Fibroblast of gingiva (primary cell): ENCODE measurements at places on chromosomes 5 and 9.

DNA sequence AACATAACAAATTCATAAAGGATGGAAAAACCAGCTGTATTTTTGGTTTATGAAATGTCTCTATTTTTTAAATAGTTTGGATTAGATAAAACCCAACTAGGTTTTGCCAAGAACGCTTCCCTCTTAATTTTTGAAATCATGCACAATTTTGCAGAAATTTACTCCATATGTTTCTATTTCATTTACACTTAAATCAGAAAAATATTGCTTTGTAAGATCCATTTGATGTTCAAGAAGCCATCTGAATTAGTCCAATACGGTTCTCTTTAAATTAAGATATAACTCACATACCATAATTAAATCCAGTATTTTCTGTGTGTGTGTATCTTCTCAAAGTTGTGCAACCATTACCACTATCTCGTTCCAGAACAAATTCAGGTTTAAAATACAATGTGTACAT lies 78.6 kb upstream of the FBXL7 start:
- DNase-seq, result no peak

DNA sequence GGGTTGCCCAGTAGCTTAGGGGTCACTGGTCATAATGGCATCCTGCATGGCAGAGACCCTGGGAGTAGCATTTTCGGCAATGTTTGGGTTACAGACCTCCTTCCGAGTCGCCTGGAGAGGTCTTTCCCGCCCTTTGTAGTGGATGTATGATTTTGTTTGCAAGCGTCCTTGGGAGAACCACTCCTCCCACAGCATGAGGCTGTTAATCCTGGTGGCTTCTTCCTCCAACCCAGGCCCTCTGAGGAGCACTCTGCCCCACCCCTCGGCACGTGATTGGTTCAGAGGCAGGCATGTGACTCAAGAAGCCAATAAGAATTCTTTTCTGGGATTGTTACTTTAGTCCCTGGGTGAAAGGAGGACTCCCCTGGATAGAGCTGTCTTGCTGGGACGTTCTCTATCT lies 30.2 kb upstream of the GRHPR start:
- no peak for DNase-seq

- DNase-seq, result no peak
Observed at GRCh38 chr5:132369007-132369473, 470 bp upstream of the SLC22A5 start.

DNA sequence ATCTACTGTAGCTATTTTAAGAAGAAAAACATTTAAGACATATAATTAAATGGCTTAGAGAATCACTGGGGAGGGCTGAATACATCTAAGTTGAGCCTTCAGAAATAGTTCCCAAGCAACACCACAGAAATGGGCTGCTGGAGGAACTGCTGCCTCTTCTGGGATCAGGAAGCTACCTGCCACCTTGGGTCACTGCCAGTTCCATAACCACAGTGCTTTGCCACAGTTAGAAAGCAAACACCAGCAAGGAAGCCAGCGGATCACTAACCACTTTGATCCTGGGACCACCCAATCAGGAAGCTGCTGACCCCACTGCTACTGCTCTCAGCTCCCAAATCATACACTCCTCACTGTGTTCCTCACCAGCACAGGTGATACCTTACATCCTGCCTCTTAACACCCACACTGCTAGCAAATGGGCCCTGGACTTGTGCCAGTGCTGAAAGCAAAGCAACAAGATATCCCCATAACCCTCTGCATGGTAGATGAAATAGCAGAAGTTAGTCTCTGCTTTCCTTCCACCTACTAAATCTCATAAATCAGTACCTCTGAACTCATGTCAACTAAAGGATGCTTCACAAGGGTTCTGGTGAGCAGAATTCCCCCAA lies 346.9 kb downstream of the DEPDC1B start:
- DNase-seq, result no peak

GRCh38 chr9:129131300-129132145 lies 20.3 kb downstream of the PTPA start:
- peak; percentile 53 for DNase-seq

GRCh38 chr5:151820271-151820670 lies 48.5 kb downstream of the G3BP1 start:
- DNase-seq, result no peak

DNA sequence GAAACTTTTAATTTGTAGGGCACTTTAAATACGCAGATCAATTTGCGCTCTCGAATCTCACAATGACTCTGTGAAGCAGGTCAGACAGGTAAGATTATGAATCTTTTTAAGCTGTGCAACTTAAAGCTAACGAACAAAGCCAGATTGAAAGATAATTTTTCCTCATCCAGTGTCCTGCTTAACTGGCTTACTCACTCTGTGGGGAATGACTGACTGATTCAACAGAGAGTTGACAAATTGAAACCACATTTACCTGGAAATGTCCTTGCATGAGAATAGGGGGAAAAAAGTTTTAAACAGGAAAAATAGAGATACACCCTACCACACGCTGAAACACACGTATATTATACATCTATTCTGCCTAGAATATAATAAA lies 187.9 kb downstream of the MAN2A1 start:
- no peak for DNase-seq

DNA sequence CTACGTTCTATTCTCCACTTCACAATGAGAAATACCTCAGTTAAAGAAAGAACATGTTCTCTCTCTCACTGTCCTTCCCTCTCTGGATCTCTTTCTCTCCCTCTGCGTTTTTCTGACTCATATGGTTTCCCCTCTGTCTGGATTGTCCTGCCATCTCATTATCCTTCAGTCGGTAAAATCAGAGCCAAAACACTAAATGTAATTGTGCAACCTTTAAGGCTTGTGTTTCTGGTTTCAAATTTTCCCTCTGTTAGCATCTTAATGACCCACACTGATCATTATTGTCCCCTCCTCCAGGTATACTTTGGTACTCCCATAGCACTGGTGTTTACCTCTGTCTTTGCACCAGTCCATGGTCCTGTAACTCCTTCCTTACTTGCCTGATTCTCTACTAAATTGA lies 509.4 kb upstream of the C9orf72 start:
- DNase-seq, result no peak

DNA sequence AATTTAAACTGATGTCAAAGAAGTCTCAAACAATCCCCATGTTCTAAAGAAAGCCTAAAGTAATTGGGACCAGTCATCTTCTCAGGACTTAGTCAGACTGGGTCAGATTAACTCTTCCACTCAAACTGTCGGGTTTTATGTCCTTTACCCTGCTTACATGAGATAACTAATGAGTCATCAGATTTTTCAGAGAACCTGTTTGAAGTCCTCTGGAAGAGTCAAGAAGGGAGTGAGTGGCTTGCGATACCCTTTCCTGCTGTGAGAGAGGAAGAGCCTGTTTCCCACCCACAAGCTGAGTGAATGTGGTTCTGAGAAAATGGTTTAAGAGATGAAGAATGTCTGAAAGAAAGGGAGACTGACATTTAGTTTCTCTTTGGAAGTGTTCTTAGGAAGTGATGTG lies 1866.7 kb upstream of the C9orf72 start:
- DNase-seq, result no peak

DNA sequence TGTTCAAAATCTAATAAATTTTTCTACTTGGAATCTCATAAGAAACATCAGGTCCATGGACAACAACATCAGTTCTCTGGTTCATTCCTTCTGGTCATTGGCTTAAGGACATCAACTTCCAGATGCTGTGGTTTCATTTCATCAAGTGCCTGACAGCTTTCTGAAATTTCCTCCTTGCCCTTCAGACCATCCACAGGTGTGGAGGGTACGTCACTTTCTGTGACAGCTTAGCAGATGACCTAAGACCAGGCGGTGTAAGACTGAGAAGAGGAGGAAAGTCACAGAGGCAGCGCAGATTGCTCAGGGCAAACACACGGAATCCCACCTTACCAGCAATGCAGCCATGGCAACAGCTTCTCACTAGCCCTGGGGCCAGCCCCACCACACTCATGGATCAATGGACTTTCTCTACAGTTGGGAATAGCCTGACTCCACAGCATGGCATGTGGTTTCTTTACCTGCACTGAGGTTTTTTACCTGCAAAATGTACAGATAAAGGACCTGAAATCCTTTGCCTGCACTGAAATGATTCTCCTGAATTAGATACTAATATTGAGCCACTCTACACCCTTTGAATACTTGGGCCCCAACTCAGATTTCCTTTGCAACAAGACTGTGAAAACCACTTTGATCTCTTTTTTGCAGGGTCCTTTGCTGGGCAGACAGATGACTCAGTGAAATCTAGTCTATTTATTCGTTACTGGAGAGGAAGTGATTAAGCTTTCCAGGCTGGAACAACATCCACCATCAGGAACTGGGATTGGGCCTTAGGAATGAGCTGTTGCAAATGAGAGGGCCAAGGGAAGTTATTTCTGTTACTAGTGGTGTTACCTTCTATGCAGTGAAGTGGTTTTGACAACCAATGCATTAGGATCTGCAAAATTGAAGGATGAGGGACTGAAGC lies 26.9 kb downstream of the TICAM2 start:
- no peak for DNase-seq

DNA sequence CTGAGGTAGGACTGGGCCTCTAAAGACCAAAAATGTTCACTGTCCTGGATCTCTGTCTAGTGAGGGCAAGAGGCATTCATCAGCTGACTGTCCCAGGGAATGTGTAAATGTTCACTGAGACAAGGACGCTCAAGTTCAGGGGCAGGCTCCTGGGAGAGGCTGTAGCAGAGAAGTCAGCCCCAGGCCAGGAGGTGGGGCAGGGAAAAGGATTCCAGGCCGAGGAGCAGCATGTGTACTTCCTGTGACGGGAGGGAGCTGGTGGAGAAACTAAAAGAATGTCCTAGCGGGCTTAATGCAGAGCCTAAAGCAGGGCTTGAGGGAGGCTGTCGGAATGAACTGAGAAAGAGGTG lies 205.8 kb downstream of the GABBR2 start:
- DNase-seq, result peak; percentile 31

GRCh38 chr5:80754900-80755299 lies 100.1 kb upstream of the DHFR start:
- peak; percentile 11 for DNase-seq

DNA sequence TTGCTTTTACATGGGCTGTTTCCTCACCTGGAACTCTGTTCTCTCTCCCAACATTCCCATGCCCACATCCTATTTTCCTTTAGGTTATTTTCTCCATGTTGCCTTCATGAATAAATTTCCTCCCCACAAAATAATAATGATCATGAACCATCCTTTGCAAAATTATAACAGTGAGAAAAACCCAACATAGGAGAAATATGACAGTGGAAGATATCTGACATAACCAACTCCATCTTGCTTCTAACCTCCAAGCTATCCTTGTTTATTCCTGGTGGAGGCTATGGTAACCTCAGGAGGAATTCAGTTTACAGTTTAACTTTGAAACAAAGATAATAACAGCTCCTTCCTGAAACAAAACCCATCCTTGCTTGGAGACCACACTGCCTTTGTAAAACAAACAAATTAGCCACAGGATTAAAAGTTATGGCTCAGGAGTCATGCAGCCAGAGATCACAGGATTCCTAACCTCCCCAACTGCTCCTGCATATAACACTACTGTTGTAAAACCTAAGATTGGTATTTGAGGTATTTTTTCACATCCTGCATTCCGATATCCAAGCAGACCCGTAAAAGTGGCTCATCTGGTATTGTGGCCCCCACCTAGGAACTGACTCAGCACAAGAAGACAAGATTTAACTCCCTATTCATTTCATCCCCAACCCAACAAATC lies 212.4 kb downstream of the TRIM32 start:
- no peak for DNase-seq

DNA sequence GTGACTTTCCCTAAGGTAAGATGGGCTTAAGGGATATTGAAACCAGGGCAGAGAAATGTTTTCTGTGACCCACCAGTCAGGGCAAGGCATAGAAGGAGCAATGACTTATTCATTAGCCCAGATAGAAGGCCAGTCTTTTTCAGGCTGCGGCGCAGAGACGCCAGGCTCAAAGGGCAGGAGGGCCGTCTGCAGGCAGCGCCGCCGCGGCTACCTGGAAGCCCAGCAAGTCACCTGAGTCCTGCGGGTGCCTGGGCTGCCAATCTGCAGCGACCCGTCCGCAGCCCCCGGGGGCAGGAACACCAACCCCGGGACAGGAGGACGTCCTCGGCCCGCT lies 322 bp upstream of the SH3GL2 start:
- no peak for DNase-seq

- DNase-seq, result peak; percentile 85
Observed at GRCh38 chr5:126970517-126971017, 59.8 kb downstream of the MARCHF3 start.

DNA sequence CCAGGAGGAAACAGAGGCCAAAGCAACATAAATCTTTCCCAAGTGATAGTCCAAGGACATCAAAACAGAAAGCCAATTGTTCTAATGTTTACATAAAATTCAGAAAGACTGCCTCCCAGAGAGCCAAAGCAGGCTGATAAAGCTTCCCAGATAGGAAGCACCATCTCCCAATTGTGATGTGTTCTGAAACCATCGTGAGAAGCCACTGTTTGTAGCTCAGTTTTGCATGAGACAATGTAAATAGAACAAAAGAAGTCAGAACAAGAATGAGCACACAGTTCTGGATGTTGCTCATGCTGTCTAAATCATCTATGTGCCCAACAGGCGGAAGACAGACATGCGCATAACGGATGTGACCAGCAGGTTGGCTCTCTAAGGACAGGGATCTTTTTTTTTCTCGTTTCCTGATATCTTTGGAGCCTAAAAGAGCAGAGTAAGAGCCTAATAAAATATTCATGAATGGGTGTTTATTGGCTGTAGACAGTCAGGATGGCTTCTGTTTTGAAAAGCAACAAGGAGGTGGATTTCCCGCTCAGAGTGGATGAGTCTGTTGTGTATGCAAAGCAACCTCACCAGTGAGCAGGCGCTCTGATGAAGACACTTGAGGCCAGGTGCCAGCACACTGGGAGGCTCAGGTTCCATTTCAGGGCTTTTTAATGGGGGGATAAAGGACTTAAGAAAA lies 113.6 kb downstream of the GNA14 start:
- DNase-seq, result no peak

- DNase-seq, result no peak
Observed at GRCh38 chr5:173256800-173257199, 21.8 kb upstream of the NKX2-5 start.

DNA sequence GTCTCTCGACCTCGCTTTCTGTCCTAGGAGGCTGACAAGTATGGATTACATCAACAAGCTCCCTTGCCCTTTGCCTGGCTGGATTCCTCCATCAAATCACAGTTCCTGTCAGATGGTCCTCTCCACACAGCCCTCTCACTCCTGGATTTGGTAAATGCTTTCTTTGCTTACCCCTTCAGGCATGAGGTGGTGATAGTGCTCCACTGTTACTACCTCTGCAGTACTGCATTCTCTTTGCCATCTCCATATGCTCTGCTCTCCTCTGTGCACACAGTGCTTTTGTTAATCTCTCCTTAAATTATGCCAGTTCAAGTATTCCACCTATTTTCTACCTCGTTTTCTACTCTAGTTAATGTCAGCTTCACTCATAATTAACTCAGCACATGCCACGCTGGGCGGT lies 279.2 kb downstream of the DMAC1 start:
- no peak for DNase-seq

GRCh38 chr9:34119713-34120112 lies 6.8 kb downstream of the DCAF12 start:
- DNase-seq, result no peak

- no peak for DNase-seq
Observed at GRCh38 chr5:85929713-85930112, 688.0 kb upstream of the COX7C start.

- peak; percentile 65 for DNase-seq
Observed at GRCh38 chr5:149959406-149960236, 937 bp upstream of the SLC26A2 start.

GRCh38 chr9:74205056-74205455 lies 292.1 kb upstream of the RORB start:
- DNase-seq, result no peak

GRCh38 chr9:22452415-22453010 lies 5.9 kb downstream of the DMRTA1 start:
- peak; percentile 1 for DNase-seq

- no peak for DNase-seq
Observed at GRCh38 chr5:8827696-8828095, 718.2 kb downstream of the SEMA5A start.
